ENCODE measurements at places on chromosomes 1 and 21. TPM values are rescaled to one million over a fixed set of nuclear protein-coding genes. Genes with fewer than 3 reads are reported as not detected.

Gene CCDC30
- total RNA-seq, result 1.3 TPM

Gene UBL4B
- total RNA-seq, result not detected

Gene LCK
- 3.5 TPM for total RNA-seq

Gene IFNLR1
- under 0.01 TPM for total RNA-seq

Gene GPR3
- total RNA-seq, result 4.3 TPM

Gene PLA2G2A
- total RNA-seq, result not detected

Gene CASQ2
- not detected for total RNA-seq
